LHCN-M2 (cell line): ENCODE measurements at places on chromosomes 3 and 15.

- peak; percentile 32 for DNase-seq
Measured at GRCh38 chr3:174767853-174768382, 91.2 kb upstream of the NAALADL2 start.

- DNase-seq: peak; percentile 3
Measured at GRCh38 chr3:155386919-155387318, 93.4 kb upstream of the STRIT1 start.

GRCh38 chr3:185153861-185154629 lies 1.2 kb upstream of the C3orf70 start:
- no peak for DNase-seq

DNA sequence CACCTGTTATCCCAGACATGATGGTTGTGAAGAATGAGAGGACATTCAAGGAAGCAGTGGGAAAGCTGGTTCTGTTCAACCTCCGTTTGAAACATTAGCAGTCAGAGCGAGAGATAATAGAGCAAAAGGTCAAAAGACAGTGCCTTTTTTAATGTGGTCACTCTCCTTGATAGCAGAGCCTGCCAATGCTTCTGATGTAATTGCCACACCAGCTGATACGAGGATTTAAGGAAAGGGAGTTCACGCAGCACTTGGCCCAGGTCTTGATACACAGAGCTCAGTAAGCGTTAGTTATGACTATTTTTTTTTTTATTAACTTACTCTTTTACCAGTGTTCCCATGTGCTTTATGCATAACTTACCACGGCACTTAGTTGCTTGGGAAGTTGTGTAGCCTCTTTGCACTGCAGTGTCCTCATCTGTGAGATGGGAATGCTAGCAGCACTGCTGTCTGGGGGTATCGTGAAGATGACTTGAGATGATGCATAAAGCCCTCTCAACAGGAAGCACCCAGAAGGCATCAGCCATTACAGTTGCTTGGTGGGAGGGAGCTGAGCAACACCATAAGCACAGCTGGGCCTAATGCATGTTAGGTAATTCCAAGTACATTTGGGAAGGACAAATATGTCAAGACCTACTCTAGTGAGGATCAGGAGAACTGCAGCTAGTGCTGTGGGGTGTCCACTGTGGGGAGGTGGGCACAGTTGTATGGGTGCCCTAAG lies 123.3 kb upstream of the RASGRP1 start:
- DNase-seq: no peak

DNA sequence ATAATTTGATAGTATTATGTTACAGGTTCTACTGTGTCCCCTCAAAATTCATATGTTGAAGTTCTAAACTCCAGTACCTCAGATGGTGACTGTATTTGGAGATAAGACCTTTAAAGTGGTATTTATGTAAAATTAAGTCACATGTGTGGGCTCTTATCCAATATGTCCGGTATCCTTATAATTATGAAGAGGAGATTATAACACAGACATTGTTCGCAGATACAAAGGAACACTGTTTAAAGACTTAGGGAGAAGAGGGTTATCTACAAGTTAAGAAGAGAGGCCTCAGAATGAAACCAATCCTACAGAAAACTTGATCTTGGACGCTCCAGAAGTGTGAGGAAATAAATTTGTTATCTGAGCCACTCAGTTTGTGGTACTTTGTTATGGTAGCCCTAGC lies 50.9 kb downstream of the DPH6 start:
- no peak for DNase-seq

DNA sequence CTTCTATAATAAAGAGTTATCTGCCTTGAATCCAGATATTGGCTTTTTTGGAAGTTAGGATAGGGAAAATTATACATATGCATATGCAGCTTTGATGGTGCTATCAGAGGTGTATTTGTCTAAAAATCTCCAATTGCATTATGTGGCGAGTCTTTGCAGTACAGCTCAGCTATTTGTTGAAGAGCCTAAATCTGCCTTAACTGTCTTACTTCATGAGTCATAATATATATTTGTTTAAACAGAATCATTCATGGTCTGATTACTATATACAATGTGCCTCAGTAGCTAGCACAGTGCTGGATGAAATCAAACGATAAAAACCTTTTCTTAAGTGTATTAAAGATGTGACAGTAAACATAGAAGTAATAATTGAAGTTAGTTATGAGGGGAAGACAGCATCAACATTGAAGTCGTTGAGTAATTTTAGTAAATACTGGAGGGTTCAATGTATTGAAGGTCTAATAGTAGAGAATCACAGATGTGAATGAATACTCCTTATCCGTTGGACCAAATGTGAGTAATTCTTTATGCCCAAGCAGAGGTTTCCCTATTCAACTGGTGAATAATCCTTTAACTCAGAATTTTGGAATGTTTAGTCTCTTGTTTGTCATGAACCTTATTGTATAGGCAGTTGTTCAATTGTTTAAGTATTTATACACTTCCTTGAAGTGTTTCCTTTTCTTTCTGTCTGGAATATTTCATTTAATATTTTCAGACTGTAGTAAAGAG lies 74.8 kb upstream of the NAALADL2 start:
- no peak for DNase-seq

DNA sequence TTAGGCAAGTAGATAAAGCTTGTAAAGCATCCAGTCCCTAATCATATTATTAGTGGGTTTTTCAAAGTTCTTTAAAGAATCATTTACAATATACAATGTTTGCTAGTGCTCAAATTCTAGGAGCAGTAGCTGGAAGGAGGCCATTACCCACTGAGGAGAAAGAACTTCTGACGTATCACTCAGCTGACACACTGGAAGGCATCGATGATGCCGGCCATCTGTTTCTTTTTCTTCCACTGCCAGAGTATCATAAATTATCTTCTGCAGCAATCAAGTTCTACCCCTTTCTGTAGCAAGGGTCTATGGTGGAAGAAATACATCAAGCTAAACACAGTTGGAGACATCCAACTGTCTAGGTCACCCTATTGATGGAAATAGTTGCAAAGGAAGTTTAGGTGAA lies 243.2 kb upstream of the LRRN1 start:
- no peak for DNase-seq

DNA sequence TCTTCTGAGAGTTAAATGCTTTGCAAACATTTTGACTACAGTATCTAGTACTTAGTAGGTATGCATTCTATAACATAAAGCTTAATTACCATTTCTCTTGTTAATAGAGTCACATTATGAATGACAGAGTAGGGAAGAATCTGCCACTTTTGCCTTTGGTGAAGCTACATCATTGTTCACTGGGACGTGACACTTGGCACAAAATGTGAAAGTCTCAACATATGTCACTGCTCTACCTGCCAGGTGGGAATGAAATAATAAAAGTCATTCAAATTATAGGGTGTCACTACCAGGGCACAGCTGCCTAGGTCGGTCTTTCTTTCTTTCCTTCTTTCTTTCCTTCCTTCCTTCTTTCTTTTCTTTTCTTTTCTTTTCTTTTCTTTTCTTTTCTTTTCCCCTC lies 17.6 kb downstream of the GPR87 start:
- no peak for DNase-seq

DNA sequence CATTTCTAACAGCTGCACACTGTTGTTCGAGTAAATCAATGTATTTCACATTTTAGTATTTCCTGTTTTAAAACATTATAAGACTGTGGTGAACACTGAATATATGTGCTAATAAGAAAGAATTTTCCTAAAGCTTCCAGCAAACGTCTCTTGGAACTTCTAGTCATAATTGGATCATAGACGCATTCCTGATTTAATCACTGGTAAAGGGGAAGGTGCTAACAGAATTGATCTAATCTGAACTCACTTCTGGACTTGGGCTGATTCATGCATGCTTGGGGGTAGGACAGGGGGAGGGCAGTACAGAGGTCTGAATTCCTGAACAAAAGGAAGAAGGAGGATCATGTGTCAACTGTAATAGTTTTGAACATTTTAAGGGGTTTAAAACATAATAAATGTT lies 7.3 kb upstream of the LEKR1 start:
- peak; percentile 91 for DNase-seq

DNA sequence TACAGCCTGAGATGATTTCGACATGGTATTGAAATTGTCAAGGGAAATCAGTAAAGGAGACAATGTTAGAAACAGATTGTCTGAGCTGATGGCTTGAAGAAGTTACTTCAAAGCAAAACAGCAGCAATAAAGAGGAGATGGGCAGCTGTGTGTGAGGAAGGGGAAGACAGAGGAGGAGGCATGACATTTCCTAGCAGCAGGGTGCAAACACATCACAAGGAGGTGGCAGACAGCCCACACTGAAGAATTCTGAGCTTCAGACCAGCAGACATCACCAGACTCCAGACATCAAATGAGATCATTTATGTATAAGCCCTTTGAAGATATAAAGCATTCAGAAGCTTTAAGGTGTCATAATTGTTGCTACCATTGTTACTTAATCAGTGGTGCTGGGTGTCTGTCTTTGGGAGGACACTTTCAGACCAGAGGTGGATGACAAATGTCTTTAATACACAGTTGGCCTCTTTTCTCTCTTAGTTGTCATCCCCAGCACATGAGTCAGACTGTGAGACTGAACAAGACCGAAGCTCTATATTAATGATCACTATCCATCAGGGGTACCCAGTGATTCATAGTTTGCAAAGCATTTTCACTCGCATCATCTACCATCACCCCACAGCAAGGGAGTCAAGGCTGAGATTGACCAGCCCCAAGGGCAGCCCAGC lies 203.9 kb downstream of the MINAR1 start:
- DNase-seq: no peak

DNA sequence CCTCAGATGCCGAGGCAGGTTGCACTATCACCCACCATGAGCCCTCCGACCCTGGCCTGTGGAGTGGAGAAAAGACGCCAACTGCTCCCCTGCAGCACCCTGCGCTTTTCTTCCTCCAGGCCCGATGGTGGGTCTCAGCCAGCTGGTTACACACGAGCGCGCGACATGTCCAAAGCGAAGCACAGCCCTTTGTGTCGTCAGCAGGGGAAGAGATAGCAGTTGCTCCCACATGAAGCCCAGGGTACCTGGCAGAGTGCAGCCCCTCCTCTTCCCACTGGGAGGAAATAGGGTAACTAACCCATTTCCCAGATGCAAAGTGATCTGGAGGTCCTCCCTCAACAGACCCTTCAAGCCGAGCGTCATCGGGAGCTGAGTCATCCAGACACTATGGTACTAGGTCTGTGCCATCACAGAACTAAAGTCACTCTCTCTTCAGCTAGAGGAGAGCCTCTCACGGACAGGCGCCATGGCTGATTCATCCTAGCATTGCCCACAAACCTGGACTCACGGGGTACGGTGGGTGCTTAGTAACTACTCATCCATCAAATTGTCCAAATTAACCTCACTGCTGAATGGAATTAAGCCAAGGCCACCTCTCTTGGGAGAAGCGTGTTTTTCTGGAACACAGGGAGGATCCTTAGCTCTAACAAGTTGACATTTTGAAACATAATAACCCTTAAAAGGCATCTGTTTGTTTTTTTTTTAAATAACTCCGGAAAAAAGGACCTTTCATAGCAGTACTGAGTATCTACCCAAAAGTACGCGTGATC lies 45.2 kb upstream of the BDH1 start:
- peak; percentile 58 for DNase-seq

DNA sequence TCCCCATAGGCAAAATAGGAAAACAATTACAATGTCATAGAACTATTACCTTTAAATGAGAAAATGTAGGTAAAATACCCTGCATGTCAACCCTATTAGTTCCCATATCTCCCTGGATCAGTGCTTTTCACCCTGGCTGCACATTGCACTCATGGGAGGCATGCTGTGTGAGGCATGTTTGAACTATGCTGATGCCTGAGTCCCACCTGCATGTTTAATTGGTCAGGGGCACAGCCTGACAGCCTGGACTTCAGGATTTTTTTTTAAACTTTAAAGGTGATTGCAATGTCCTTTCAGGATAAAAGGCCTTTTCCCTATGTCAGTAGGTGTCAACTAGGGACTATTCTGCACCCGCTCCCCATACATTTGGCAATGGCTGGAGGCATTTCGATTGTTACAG lies 136.0 kb upstream of the NR2E3 start:
- no peak for DNase-seq

DNA sequence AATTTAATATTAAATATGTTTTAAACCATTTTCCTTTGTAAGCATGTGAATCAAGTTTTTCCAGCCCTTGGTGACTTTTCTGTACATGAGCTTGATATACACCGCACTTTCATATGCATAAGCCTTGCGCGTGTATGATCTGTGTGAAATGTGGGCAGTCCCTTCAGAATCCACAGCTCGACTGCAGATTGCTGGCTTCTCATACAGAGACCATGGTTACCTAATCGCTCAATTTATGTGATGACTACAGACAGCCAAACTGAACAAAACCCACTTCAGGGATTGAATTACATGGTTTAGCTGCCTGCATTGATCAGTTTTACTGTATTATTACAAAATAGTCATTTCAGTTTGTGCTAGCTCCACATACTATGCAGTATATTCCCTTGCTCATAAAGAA lies 212.3 kb upstream of the NECTIN3 start:
- DNase-seq: no peak

GRCh38 chr15:27990521-27991515 lies 108.3 kb downstream of the OCA2 start:
- DNase-seq: no peak

DNA sequence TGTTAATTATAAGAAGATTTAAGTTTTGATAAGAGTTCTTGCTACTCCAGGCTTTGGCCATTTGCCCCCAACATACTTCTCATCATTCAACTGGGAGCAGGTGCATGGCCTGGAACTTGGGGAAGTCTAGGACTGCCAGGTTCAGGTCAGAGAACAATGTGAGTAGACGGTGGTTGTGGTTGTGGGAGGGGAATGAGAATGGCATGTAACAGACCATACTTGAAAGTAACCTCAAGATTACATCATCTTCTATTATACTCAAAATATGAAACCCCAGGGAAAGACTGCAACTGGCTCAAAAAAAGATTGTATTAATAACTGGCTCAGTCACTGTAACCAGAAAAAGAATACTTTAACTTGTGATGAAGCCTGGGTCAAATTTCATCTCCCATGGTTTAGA lies 364.9 kb upstream of the DPPA4 start:
- peak; percentile 86 for DNase-seq

GRCh38 chr15:90851114-90851513 lies 17.3 kb upstream of the FURIN start:
- DNase-seq: peak; percentile 41
